ENCODE measurements at places on chromosomes 2 and 18. TPM values are rescaled to one million over a fixed set of nuclear protein-coding genes. Genes with fewer than 3 reads are reported as not detected.

The HOXD12 gene
- total RNA-seq: not detected

The ACTG2 gene
- total RNA-seq: 34.7 TPM

The RBM43 gene
- 7.0 TPM for total RNA-seq

The PROKR1 gene
- not detected for total RNA-seq

The UCN gene
- total RNA-seq: 2.6 TPM

The GMCL1 gene
- 11.9 TPM for total RNA-seq

The EPHA4 gene
- 22.2 TPM for total RNA-seq

The MAL gene
- total RNA-seq: 7.4 TPM

The VWC2L gene
- not detected for total RNA-seq

The OTX1 gene
- total RNA-seq: not detected

The OR6B2 gene
- not detected for total RNA-seq

The CNDP1 gene
- total RNA-seq: not detected

The SP140 gene
- total RNA-seq: 6.5 TPM

The CD207 gene
- 0.74 TPM for total RNA-seq

The SCG2 gene
- 0.22 TPM for total RNA-seq

- H3K27me3 ChIP-seq: no peaks in the 10 kb centered on the region
- H3K4me3 ChIP-seq: no peak overlapping the region
- no peak overlapping the region for H3K27ac ChIP-seq
- H3K4me1 ChIP-seq: no peaks in the 10 kb centered on the region
- no peaks in the 10 kb centered on the region for H3K36me3 ChIP-seq
Observed at GRCh38 chr2:18791172-18791797, 201.9 kb upstream of the NT5C1B start.

DNA sequence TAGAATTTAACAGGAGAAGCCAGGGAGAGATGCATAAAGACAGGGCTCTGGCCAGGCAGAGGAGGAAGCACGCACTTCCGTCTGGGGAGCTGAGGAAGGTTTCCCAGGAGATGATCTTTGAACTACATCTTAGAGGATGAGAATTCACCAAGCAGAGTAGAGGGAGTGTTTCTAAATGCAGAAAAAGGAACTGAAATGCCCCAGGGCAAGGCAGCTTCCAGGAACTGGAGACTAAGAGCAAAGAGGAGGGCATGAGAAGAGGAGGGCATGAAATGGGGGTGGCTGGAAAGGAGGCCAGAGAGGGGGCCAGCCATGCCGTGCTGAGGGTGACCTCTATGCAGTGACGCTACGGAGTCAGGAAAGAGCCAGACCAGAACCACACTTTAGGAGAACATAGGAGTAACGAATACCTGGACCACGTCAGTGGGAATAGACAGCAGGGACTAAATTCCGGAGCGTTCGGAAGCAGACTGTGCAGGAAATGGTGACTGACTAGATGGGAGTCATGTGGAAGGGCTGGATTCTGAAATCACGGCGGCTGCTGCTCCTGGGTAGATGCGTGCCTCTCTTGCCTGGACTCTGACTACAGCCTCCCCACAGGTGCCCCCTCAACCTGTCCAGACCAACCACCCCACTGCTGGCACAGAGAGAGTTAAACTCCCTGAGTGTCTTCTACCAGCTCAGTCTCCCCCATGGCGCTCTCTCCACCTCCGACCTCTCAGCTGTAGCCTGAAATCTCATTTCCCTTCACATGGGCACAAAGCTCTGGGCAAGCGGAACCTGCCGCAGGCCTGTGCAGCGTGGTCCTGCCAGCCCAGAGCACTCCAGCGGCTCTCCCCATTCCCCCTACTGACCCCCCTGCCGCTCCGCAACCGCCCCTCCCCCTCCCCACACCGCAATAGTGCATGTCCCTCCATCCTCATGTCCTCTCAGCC is 87.0 kb upstream of the RTN4 start:
- peak; percentile 49 for DNase-seq
- no peaks in the 10 kb centered on the region for H3K36me3 ChIP-seq
- H3K4me1 ChIP-seq: peaks cover 42% of the 10 kb centered on the region
- H3K4me3 ChIP-seq: no peak overlapping the region

DNA sequence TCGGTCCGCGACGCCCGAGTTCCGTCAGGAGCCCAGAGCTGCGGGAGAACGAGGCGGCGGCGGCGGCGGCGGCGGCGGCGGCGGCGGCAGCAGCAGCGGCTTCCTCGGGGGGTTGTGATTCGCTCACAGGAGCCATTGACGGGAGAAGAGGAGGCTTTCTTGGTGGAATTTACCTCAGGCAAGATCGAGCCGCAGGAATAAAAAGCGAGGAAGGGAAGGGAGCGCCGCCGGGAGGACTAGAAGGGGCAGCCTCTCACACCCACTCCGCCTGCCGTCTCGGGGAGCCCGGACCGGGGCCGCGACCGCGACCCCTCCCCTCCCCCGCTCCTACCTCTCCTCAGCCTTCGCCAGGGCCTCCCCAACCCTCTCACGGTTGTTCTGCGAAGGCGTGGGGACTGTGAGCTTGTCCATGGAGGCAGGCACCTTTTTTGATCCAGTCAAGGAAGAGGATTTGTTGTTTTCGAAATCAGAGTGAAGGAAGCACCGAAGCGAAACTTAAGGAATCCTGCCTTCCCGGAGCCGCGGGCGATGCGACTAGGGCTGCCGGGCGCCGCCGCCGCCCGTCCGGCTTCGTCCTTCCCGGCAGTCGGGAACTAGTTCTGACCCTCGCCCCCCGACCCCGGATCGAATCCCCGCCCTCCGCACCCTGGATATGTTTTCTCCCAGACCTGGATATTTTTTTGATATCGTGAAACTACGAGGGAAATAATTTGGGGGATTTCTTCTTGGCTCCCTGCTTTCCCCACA is 506 bp downstream of the BMPR2 start:
- H3K27me3 ChIP-seq: no peaks in the 10 kb centered on the region
- no peaks in the 10 kb centered on the region for H3K36me3 ChIP-seq
- peak overlapping the region; percentile 84 for H3K4me3 ChIP-seq
- peak overlapping the region; percentile 96 for H3K27ac ChIP-seq
- peak; percentile 87 for DNase-seq

- no peaks in the 10 kb centered on the region for H3K4me1 ChIP-seq
- no peaks in the 10 kb centered on the region for H3K27me3 ChIP-seq
Observed at GRCh38 chr18:11343096-11343495, 193.7 kb upstream of the PIEZO2 start.

DNA sequence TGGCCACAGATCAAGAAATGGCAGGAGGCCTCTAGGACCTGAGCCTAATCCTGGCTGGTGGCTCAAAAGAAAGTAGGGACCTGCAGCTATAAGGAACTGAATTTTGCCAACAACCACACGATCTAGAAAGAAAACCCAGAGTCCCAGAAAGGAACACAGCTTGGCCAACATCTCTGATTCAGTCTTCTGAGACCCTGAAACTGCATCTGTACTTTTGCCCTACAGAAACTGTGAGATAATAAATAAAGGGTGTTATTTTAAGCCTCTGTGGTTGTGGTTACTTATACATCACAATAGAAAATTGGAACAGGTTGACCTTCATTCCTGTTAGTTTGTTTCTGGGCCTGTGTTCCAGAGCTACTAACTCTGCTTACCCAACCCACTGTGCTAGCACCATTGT is 356.8 kb upstream of the ST6GAL2 start:
- no peak overlapping the region for H3K4me3 ChIP-seq
- H3K36me3 ChIP-seq: no peaks in the 10 kb centered on the region
- no peak overlapping the region for H3K27ac ChIP-seq
- no peaks in the 10 kb centered on the region for H3K27me3 ChIP-seq
- DNase-seq: no peak

- DNase-seq: no peak
- H3K27me3 ChIP-seq: no peaks in the 10 kb centered on the region
- H3K4me1 ChIP-seq: peaks cover 14% of the 10 kb centered on the region
- no peak overlapping the region for H3K4me3 ChIP-seq
Observed at GRCh38 chr2:151819920-151820319, 8.3 kb downstream of the ARL5A start.

DNA sequence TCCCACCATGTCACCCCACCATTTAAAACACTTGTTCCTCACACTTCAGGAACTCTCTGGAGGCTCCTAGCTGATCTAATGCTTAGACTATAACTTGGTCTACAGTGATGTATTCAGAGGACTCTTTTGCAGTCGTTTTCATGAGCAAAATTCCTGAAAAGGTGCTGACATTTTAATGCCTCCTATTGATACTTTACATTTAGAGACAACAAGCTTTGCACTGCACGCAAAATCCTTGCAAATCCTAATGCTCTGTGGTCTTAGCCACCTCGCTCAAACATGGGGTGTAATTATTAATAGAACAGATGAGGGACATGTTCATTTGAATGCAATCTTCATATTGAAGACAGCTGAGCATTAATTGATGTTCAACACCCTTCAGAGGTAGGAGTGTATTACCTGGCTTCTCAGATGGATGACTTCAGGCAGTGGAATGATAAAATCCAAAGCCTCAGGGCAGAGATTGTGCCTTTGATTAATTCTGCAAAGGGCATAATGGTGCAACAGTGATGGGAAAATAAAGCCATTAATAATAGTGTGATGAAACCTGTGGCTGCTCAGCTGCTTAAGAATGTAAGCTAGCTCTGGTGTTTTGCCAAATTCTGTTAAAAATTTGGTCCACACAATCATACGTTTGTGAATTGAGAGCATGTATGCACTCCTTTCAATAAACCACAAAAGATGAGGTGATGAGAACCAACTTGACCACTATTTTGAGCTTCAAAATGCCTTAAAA is 5.4 kb downstream of the CTAGE1 start:
- H3K36me3 ChIP-seq: no peaks in the 10 kb centered on the region
- no peaks in the 10 kb centered on the region for H3K27me3 ChIP-seq
- no peak overlapping the region for H3K27ac ChIP-seq
- no peaks in the 10 kb centered on the region for H3K4me1 ChIP-seq
- no peak overlapping the region for H3K4me3 ChIP-seq

- no peak overlapping the region for H3K4me3 ChIP-seq
- peaks cover 5% of the 10 kb centered on the region for H3K4me1 ChIP-seq
- no peaks in the 10 kb centered on the region for H3K36me3 ChIP-seq
Observed at GRCh38 chr2:64420677-64421076, 33.3 kb upstream of the LGALSL start.

GRCh38 chr2:185291035-185291647 is 447.5 kb upstream of the FSIP2 start:
- no peaks in the 10 kb centered on the region for H3K4me1 ChIP-seq
- H3K27ac ChIP-seq: no peak overlapping the region
- no peak for DNase-seq
- no peaks in the 10 kb centered on the region for H3K36me3 ChIP-seq
- no peak overlapping the region for H3K4me3 ChIP-seq
- no peaks in the 10 kb centered on the region for H3K27me3 ChIP-seq

DNA sequence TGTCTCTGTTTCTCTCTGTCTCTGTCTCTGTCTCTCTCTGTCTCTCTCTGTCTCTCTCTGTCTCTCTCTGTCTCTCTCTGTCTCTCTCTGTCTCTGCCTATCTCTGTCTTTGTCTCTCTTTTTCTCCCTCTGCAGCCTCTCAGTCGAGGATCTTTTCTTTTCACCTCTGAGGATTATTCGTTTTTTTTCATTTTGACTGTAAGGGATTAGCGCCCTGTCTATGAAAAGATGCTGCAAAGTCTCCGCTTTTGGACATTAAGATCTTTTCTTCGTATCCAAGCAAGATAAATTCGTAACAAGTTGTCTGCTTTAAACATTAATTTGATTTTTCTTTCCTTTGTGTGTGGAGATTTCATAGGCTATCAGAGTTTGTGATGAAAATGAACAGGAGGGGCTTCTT is 191.2 kb upstream of the TPO start:
- H3K27me3 ChIP-seq: no peaks in the 10 kb centered on the region
- DNase-seq: no peak
- H3K4me1 ChIP-seq: no peaks in the 10 kb centered on the region
- no peaks in the 10 kb centered on the region for H3K36me3 ChIP-seq
- no peak overlapping the region for H3K27ac ChIP-seq

- H3K36me3 ChIP-seq: no peaks in the 10 kb centered on the region
- DNase-seq: no peak
- no peak overlapping the region for H3K4me3 ChIP-seq
- H3K27ac ChIP-seq: no peak overlapping the region
- H3K4me1 ChIP-seq: no peaks in the 10 kb centered on the region
Observed at GRCh38 chr2:7594211-7594610, 677.0 kb downstream of the RNF144A start.

DNA sequence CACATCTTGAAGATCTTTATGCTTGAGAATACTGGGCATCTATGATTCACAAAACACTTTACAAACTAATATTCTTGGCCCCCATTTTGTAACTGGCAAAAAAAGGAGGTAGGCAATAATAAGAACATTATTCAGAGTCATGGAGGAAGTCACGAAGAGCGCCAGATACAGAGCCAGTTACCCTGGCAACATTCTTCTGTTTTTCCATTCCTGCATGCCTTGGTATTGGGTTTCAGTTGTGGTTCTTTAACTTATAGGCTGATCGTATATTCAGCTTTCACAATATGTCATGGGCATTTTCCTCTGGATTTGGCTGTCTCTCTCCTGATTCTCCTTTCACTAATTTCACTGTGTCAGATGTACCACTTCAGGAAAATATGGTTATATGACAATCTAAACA is 234.7 kb downstream of the HRH4 start:
- no peaks in the 10 kb centered on the region for H3K36me3 ChIP-seq
- no peak overlapping the region for H3K27ac ChIP-seq
- H3K4me3 ChIP-seq: no peak overlapping the region
- no peak for DNase-seq
- no peaks in the 10 kb centered on the region for H3K4me1 ChIP-seq
- no peaks in the 10 kb centered on the region for H3K27me3 ChIP-seq

DNA sequence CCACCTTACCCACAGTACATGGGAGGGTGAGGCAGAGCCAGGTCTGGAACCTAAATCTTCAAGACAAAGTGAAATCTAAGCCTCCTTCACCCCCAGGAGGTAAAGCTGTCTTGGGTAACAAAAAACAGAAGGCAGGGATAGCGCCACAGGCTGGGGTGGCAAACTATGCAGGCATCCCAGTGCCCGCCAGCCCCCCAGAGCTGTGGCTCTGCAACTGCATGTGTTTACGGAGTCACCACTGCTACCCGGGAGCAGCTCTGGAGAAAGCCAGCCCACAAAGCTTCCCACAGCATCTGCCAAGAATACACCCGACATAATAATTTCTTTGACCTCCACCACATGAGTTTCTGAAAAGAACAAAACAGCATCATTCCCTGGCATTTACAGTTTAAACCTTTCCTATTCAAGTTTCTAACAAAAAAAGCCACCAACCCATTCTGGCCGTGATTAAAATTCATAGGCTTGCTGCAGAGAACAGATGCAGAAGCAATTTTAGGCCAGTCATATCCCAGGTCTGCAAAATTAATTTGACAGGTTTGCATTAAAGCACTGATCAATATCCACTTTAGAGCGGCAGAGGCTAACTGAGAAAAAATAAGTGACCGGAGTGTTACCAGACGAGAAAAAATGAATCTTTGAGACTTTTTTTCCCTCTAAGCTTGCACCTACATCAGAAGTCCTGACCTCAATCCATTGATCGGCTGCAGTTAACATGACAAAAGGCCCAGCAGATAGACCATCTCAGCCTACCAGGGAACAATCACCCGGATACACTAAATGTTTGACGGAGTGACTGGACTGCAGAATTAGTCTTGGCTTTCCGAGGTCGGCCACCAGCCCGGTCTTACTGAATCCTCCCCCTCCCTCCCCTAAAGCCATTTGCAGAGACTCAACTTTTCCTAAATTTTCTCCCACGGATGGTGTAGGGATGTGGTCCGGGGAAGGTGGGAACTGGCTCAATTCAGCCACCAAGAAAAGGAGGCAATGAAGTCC is 309.6 kb upstream of the SKOR2 start:
- no peak overlapping the region for H3K4me3 ChIP-seq
- no peak overlapping the region for H3K27ac ChIP-seq
- DNase-seq: no peak
- no peaks in the 10 kb centered on the region for H3K4me1 ChIP-seq
